Astrocyte of the spinal cord (primary cell): ENCODE measurements at places on chromosomes 6 and 20.

DNA sequence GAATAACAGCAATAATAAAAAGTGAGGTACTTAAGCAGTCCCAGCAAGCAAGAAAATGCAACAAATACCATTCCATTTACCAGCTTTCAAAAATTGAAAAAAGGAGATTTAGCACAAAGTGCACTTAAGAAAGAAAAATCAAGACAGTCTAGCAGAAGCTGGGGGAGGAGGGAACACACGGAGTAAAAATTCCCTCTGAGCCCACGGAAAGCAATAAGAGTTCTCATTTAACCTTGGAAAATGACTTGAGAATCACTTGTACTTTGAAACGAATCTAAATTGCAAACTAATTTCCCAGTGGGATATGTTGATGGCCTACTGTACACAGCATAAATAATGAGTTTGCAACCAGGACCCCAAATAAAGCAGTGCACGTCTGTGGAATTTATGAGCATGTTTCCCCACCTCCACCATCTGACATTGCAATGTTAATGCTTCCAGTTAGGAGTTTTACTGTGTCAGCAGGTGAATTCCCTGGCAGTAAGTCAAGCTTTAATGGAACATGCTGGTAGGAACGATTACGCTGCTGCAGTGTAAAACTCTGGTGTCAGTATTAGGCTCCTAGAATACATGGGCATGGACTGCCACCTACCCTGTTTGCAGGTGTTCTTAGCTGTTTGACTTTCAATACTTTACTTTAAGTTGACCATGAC lies 386.8 kb downstream of the HDGFL1 start:
- no peak for DNase-seq

- DNase-seq = peak; percentile 25
Observed at GRCh38 chr20:38878866-38879265, 47.4 kb upstream of the FAM83D start.

GRCh38 chr20:2217857-2218539 lies 77.8 kb upstream of the TGM3 start:
- no peak for DNase-seq

- DNase-seq = peak; percentile 12
Observed at GRCh38 chr6:161949531-161949930, 675.7 kb upstream of the AGPAT4 start.

DNA sequence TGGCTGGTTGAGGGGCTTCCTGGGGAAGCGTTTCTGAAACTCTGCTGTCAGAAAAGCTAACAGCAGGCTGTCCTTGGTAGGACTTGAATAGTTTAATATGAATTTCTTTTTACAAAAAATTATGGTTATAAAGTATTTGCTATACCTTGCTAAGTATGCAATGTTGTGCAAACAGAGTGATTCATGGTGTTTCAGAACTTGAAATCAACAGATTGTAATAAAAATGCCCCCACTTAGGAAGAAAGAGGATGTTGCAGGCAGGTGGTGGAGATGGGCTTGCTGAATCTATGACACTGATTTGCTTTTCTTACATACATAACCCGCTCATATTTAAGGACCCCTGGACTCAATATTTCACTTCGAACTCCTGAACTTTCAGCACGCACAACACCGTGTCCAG lies 211.6 kb downstream of the THBS2 start:
- DNase-seq = no peak

- no peak for DNase-seq
Observed at GRCh38 chr6:83153883-83154521, 39.1 kb downstream of the PGM3 start.

DNA sequence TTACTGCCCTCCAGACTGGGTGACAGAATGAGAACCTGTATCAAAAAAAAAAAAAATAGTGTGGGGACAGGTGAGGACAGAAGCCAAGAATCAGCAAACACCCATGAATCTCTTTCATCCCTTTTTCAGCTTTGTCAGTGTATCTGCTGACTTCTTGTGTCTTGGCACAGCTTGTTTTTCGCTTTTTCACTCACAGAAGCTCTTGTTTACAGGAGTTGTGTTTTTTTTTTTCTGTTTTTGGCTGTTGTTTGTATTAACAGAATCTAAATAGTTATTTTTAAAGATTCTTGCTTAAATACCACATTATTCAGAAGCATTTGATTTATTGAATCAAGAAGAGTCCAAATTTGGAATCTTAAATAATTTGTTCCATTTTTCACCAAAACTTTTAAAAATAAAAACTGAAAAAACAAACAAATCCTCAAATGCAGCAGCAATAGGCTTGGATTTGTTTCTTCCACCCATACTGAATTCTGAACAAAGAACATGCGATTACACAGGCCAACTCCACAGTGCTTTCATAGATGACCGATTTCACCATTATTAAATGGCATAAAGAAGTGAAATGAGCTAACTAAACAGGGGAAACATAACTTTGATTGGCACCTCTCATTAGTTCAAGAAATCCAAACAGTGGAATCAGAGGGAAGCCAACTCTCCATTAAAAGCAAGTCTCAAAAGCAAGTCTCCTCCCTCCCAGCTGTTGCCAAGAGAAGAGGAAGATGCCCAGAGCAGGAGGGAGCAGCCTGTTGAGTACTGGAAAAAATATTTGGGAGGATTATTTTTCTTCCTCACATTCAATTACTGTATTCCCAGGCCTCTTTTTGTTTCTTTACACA lies 27.2 kb upstream of the GPR63 start:
- no peak for DNase-seq

DNA sequence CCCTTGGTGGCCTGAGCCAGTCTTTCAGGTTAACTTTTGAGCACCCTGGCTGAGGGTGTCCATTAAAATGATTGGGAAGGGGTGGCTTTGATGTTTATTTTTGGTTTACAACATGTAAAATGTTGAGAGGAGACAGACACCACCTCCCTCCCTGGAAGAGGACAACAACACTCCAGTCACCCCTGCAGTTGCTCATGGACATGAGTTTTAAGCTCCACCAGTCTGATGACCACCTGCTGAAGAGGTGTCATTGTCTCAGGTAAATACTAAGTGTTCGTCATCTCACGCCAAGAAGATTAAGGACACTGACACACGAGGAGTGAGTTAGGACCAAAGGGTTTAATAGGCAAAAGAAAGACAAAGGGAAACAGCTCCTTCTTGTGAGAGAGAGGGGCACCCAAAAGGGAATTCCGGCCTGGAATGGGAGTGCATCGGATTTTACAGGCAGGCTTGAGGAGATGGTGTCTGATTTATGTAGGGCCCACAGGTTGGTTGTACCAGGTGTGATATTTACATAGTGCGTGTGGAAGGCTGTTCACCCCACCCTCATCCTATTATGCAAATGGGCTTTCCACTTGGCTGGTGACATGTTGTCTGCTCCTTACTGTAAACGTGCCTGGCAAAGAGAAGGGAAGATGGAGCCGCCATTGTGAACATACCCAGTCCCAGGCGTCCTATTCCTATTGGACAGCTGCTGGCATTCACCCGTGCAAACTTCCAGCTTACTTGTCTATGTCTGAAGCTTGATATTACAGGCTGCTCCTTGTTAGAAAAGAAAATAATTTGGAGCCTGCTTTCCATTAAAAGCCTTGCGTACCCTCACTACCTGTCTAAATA lies 6.6 kb downstream of the HLA-B start:
- DNase-seq = no peak

DNA sequence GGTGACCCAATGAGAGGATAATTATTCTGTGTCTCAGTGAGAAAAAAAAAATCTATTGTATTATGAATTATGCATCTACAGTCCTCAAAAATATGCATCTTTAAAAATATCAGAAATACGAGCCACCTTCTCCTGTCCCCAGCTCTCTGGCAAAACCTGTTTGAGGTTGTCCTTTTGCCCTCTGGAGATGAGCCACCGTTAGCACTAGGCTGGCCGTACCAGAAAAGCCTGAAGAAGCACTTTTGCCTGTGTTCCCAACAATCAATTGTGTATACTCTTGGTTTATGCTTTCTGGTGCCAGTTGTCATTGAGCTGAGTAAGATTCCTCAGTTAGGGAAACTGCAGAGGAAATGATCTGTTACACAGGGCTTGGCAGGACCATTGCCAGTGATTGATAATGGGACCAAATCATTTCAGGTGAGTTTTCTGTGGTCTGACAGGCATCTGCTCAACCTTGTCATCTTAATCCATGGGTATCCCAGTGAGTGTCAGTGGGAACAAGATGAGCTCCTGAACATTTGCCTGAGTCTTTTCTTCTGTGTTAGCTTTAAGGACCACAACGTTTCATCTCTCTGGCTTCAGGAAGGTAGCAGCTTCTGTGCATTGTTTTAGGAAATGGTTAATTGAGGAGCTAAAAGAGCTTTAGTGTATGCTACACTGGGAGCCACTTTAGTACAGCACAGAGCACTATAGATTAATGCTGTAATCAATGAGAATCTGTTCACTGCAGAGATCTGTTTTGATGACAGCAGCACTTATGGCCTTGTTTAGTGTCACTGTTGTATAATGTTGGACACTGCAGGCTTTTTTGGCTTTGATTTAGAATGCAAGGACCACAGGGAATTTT lies 330.1 kb downstream of the RIMS1 start:
- no peak for DNase-seq

GRCh38 chr6:3987053-3987452 lies 91.9 kb downstream of the FAM217A start:
- peak; percentile 43 for DNase-seq

DNA sequence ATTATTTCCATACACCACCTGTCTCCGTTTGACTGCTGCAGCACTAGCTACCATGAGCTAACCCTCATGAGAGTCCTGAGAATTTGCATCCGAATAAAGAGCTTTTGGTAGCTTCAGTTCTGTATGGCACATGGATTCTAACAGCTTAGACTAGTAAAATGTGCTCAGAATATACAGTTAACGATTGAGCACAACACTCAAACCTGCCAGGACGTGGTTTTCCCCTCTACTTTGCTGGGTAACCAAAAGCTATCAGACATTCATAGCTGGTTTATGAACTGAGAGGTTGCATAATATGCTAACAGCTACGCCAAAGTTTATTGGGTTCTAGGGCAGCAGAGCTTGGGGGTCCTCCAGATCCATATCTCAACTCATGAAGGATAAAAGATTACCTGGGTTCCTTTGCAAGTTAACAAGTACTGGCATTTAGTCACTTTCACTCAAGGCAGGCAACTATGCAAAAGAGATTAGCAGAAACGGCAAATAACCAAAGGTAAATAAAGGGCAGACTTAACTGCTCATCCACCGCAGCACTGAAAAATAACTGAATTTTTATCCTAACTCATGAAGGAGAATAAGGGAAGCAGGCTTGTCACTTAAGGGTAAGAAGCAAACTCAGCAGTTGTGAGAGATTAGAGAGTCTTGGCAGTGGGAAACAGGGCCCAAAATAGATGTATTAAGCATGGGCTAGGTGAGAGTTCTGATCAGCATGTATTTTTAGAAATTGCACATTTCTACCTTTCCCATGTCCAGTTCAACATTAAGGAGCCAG lies 29.4 kb downstream of the NUDT3 start:
- no peak for DNase-seq

DNA sequence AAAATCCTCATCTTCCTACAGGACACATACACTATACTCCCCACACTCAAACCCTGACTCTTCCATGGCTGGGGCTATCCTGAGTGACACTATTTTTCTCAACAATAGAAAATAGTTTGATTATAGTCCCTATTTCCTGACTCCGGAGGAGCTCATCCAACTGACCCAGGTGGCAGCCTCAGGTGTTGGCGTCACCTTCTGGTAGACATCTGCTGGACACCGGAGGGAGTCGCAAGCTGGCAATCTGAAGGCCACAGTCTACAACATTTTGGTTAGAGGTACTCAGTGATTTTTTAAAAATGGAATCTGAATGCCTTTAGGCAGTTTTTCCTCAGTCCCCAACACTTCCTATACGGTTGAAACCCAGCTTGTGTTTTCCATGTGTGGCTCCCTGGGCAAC lies 32.2 kb upstream of the OCSTAMP start:
- DNase-seq = no peak

DNA sequence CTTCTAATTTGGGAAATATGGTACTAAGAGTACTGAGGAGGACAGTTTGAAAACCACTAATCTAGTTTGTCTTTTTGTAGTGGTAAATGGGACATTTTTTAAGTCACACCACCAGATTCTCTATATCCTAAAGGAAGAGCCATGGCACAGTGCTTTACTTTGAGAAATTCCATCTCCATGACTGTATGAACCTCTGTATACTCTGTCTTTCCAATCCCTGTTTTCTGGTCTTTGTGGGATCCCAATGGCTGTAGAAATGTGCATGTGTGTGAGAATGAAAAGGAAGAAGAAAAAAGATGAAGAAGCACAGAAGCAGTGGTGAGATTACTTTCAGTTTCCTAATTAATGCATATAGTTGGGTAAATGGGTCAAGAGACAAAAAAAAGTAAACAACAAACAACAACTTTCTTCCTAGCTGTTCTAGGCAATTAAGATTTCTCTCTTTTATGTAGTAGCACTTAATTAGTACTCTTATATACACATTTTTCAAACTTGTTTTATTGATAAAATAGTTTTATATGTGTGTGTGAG lies 141.2 kb upstream of the HCRTR2 start:
- DNase-seq = no peak
